CD4-positive, alpha-beta T cell treated with Interleukin-12 subunit alpha and Interleukin-12 subunit beta, for 1 hour (primary cell): ENCODE measurements at places on chromosomes 3 and 15.

DNA sequence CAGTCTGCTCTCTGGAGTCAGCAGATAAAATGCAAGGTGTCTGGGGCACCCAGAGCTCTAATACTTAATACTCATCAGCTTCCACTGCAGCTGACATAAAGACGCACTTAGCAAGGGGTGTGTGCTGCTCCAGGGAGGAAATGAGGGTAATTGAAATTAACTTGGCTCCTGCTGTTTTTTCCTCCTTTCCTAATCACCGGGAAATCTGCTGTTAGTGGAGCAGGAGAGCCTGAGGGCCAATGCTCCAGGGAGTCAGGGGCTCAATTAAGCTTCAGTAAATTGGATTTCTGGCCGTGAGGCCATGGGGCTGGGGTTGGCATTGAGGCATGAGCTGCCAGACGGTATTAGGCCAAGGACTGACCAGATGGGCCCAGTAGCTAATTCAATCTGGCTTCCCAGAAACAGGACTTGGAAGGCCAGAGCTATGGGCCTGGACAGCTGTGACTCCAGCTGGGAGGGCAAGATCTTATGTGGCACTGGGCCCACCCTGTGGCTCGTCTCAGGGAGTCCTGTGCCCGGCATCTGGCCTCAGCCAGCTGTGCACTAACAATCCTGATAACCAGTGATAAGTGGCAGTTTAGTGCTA lies 30.7 kb upstream of the CHRNB4 start:
- no peak for DNase-seq

- DNase-seq, result no peak
Observed at GRCh38 chr3:13143381-13144004, 70.3 kb upstream of the IQSEC1 start.

DNA sequence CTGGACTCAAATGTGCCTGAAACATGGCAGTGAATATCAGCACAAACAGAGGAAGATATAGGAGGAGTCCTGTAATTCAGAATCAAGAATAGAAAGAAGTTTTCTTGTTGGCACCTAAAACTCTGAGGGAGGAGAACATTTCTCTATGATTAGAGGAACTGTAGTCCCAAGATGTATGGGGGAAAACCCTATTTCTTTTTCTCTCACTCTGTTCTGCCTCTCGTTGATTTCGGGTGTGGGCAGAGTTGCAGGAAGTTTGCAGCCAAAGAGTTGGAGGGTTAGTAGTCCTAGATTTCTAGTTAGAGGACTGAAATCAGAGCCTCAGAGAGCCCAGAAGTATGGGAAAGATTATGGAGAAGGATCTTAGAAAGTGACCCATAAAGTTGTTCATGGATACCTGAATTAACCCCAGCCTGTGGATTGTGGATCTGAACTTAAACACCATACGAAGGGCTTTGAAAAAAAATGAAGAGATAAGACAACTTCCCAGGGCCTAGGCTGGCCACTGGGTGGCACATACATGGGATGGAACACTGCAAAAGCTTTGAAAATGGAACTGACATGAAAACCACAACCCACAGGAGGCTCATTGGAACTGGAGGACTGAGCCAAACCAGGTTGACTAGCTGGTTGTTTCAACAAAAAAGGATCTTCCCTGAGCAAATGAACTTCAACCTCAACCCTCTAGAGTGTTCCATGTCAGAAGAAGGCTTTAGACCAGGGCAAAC lies 34.6 kb downstream of the FMN1 start:
- no peak for DNase-seq

DNA sequence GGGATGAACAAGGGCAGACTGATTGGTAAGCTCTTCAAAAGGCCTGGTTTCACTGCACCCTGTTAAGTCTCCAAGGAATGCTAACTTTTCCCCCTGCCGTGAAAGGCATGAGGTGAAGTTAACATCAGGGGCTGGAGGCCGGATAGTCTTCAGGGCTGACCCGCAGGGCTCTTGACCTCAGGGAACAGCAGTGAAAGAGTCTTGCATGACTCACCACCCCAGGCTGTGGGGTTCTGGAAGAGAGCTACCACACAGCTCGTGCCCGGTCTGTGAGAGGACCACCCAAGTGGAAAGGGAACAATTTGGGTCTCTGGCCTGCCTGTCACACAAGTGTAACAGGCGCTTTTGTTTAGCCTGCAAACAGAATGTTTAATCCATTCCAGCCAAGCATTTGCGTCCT lies 504.9 kb downstream of the EDEM1 start:
- no peak for DNase-seq
